GM13976 (cell line): ENCODE measurements at places on chromosomes 7 and 10.

- no peak for DNase-seq
Observed at GRCh38 chr10:27844223-27844622, 98.6 kb upstream of the MKX start.

DNA sequence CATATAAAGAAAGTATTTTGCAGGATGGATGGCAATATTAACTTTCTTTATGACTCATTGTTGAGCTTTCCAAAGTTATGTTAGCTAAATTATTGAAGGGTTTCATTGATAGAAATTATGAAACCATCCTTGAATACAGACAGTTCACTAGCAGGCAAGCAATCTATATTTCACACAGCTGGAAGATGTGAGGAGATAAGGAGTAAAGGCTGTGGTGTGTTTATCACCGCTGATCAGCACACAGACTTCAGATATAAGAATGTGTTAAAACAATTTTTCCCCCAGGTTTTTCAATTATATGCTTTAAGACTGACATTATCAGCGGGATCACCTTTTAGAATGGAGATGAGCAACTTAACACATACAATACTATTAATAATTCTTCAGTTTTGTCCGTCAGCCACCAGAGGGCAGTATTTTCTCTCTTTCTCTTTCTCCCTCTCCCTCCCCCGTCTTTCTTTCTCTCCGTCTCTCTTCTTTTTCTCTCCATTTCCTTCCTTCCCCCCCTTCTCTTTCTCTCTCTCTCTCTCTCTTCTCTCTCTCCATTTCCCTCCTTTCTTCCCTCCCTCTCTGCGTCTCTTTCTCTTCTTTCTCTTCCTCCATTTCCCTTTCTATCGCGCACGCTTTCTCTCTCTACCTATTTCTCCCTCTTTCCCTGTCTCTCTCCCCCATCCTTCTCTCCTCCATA is 62.9 kb upstream of the FAM171A1 start:
- DNase-seq = peak; percentile 60

DNA sequence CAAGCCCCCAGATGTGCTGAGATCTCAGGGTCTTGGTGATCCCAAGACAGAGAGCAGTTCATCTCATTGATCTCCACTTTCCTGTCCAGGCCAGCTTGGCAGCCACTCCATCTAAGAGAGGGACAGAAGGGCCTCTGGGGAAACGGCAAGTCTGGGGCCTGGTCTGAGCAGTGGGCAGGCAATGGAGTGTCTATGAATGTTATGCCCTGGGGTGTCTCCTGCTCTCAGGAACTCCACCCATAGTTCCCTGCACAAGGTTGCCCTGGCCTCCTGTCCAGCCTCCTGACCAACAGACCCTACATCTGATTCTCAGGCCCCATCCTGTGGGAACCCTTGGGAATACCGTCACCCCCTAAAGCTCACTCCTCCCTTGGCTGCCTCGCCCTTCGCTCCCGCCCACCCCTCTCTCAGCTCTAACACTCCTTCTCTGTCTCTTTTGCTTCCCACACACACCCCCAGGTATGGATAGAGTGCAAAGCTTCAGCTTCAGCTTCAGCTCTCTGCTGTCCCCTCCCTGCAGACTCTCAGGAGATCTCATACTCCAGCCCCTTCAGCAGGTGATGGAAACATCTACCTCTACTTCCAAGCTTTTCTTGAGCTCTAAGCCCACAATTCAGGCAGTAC is 83.0 kb downstream of the HIF1AN start:
- no peak for DNase-seq

DNA sequence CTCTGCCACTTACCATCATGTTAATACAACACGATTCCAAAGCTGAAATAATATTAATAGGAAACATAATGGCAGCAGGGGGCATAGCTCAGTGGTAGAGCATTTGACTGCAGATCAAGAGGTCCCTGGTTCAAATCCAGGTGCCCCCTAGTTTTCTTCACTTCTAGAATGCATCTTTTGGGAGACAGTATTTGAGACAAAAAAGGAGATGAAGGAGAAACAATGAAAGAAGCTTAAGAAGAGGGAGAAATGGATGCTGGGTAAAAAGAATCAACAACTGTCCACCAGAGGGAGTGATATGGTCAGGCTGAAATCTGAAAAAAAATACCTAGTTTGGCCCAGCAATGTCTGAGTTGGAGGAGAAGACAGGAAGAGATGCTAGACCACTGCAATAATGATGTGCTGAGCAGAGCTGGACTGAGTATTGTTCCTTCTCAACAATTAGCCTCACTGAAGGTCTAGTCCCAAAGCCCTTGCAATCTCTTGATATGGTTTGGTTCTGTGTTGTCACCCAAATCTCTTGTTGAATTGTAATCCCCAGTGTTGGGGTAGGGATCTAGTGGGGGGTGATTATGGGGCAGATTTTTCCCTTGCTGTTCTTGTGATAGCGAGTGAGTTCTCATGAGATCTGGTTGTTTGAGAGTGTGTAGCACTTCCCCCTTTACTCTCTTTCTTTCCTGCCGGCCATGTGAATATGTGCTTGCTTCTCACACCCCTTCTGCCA is 48.3 kb downstream of the ZNF783 start:
- peak; percentile 68 for DNase-seq
